ENCODE measurements at places on chromosomes 6 and 20.

- DNase-seq, result no peak
These were observed 374.1 kb upstream of the MANEA start for GRCh38 chr6:95203153-95203754.

- DNase-seq, result no peak
These were observed 38.6 kb upstream of the VSTM2L start for GRCh38 chr20:37864298-37864697.

GRCh38 chr6:42925248-42925857 lies 3.9 kb upstream of the CNPY3 start:
- DNase-seq, result no peak

DNA sequence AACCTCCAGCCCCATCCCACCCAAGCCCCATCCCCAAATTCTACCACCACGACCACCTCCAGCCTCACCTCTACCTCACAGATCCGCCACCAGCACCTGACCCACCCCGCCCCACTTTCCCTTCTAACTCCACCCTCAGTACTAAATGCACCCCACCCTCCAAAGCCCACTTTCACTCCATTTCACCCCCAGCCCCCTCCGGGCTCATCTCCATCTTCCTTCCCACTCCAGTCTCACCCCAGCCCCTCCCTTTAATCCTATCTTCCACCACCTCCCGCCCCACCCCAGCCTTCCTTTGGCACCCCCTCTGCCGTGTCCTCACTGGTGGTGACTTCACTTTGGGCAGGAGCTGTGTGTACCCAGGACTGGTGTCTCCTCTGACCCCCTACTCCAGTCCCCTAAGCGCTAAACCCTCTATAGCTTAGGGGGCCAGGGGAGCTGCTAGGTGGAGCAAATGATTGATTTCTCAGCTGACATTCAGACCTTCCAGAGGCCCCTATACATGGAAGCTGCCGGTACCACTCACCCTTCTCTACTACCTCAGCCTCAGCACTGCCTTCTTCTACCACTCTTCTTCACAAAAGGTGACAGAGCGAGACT lies 2.8 kb upstream of the NSFL1C start:
- DNase-seq, result no peak

DNA sequence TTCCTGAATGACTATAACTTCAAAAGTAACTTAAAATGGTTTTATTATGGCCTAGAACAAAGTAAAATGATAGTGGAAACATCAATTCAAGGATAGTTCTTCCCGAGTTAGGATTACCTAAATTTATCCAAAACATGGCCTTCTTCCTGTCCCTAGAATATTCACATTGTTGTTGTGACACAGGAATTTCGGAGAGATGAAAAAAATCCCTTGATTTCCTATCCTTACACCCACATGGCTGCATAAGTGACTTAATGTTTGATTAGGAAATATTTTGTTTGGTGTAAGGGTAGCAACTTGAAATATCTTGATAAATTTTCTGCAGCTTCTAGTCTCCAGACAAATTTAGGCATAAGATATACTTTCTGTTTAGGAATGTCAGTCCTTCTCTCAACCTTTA lies 27.8 kb downstream of the ZNF451 start:
- DNase-seq, result no peak

DNA sequence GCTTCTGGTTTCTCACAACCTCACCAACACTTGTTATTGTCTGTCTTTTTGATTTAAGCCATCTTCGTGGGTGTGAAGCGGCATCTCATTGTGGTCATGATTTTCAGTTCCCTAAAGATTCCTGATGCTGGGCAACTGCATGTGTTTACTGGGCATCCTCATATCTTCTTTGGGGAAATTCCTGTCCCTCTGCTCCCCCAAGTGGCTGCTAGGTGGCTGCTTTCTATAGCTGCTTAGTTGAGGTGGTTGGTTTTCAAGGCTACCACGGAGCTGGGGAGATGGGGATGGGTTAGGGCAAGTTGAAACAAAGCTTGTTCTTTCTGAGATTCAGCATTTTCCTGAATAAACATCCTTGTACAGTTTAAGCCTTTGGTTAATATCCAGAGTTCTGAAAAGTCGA lies 403.9 kb upstream of the SULF2 start:
- DNase-seq, result no peak

- DNase-seq, result no peak
These were observed 43.7 kb upstream of the SMIM28 start for GRCh38 chr6:138334000-138334399.

- peak; percentile 39 for DNase-seq
These were observed 148.3 kb downstream of the ZNF217 start for GRCh38 chr20:53445321-53445731.

DNA sequence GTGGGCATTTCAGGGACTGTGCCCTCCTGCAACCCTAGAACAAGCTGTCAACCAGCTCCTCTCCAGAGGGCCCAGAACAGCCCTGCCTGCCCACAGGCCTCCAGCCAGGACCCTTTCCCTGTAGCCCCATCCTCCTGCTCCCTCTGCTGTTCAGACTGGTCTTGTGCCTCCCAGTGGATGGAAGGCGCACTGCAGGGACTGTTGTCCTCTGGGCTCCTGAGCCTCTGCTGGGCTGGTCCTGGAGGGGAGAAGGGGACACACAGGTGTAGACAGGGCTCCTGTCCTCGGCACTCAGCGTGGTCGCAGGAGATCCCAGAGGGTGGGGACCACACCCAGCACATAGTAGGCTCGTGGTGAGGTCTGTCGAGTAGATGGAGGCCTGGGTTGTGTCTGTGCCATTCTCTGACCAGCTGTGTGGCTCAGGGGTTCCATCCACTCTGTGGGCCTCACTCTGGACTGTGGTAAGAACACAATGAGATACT lies 11.5 kb downstream of the ITPR3 start:
- DNase-seq, result no peak

DNA sequence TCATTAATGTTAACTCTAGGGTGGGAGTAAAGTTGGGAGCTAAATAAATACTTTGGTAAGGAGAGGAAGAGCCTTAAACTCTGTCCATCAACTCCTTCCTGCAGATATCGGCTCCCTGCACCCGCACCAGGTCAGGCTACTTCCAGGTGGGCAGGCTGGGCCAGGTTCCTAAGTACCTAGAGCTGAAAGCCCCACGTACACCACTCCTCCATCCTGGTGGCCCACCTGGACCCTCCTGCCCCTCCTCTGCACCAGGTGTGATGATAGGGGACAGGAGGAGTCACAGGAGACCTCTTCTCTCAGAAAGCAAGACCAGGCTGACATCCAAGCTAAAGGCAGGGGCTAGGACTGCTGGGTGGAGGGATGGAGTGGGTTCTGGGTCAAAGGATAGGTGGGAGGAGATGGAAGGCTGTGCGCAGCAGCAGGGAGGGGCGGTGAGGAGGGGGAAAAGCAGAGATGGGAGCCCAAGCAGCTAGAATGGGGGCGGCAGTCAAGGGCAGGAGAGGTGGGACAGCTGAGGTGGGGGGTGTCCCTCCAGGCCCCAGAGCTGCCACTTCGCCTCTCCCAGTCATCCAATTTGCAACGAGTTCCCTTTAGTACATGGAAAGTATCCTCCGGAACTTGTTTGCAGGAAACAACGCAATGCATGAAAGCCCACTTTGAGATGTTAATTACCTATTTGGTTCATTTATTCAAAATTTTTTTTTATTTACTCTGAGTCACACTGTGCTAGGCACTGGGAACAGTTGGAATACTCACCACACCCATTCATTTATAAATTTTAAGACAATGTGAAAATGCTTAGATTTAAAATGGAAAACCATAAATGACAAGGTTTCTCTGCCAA lies 15.2 kb upstream of the TOX2 start:
- no peak for DNase-seq

- DNase-seq, result no peak
These were observed 257.3 kb upstream of the SULF2 start for GRCh38 chr20:48042628-48043027.

Measured in renal cortex interstitium (tissue), 15 donors.